ENCODE measurements at places on chromosomes 6 and 20.

DNA sequence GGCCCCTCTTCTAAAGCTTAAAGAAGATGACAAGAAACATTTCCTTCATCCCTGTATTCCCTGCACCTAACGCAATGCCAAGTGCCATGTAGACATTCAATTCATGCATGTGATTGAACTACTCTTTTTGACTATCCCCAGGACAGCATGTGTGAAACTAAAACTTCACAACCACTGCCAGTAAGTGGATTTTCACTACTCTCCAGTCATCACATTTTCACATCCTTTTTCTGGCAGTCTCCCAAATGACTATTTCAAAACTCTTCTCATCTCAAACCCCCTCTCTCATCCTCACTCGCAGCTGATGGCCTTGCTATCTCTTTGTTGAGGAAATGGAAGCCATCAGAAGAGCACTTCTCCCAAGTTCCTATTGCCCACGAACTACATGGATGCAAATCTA, 122.6 kb downstream of the OPRM1 start:
- no peak for DNase-seq

DNA sequence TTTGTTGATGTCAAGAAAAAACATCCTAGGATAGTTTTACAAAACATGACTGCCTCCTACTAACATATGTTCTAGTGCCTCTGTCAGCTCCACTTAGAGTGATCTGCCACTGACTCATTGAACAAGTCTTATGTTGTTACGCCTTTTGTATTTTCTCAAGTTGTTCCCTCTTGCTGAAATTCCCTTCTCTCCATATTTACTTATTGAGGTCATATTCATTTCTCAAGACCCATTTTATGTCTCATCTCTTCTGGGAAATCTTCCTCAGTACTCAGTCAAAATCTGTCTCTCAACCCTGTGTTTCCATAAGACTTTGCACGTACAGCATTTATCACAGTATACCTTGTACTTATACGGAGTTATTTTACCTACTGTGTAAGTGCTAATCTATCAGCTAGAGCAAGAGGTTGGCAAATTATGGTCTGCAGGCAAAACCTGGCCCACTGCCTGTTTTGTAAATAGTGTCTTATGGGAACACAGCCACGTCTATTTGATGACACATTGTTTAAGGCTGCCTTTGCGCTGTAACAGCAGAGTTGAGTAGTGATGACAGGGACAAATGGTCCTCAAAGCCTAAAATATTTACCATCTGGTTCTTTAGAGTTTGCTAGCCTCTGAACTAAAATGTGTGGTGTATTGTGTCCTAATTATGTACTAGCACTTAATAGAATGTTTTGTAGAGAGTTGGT, 83.4 kb downstream of the ADGRB3 start:
- no peak for DNase-seq

DNA sequence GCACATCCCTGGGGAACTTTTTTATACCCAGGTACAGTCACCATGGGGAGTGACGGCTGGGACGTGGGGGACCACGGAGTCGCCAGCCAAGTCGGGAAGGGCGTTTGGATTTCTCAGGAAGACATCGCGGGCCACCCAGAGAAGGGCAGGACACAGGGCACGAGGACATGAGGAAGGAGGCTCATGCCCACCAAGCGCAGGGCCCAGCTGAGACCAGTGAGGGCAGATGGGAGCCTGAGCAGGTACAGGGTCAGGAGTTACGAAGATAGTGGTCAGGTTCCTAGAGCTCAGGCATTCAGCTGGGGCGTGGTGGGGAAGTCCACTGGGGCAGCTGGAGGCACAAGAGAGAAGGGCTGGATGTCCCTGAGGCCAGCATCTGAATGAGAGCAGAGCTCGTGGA, 74.6 kb downstream of the ZNF133 start:
- DNase-seq = no peak

GRCh38 chr6:147054158-147054557, 150.1 kb upstream of the STXBP5 start:
- no peak for DNase-seq

- DNase-seq = peak; percentile 40
These were observed 671 bp downstream of the TAPBP start for GRCh38 chr6:33313105-33313708.

DNA sequence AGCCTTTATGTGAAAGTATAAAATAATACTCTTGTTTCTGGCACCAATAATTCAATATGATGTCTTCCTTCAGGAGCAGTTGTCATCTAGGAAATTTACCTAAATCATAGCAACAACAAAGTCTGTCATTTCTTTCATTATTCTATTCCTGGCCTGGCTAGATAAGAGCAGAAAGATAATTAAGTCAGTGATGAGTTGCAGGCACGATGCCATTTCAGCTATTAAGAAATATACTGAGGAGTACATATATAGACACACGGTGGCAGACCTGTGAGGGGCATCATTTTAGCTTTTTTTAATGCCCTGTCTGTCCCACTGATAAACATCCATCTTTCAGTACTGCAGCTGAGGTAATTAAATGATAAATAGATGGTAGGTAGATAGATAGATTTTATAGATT, 756.1 kb upstream of the EPHA7 start:
- DNase-seq = no peak

- no peak for DNase-seq
These were observed 20.2 kb downstream of the STAU1 start for GRCh38 chr20:49167811-49168507.

DNA sequence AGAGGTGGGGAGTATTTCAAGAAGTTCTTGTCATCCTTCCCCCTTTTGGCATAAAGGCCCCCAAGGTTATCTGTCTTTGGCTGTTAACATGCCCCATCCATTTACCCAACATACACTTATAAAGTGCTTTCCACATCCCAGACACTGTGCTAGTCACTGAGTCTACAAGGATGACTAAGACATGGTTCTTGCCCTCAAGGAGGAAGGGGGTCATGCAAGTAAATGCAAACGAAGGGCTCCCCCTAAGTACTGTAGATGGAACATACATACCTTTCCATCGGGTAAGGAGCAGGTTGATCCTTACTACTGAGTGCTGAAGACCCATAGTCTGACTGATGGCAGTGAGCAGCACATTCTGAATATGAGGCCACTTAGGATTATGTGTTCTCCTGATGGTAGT, 38.3 kb downstream of the HECA start:
- DNase-seq = no peak

DNA sequence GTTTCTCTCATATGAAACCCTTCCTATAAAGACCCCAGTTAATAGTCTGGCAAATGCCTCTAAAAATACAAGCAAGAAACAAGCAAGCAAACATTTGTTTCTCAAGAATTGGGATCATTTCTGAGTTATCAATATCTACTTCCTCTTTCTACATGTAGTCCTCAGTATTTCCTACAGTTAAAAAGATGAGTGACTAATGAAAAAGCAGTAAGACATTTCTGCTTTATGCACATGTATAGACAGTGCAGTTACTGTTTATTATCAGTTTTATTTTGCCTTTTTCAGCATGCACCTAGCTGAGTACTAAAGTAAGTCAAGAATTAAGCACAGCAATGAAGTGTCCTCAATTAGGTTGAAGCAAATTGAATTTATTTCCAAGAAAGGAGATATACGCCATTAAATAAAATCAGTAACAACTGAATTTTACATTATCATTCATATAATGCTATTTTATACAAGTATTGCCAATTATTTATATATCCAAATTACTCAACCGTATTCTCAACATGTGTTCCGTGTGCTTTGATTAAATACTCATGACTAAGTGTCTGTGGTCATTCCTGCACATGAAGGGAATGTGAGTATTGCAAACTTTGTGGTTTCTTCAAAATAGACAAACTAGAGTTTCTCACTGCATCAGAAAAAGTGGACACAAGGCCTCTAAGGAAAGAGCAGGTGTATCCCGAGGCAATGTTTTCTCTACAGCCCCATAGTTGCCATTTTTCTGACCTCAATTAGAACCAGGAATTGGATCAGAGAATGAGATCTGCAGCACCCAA, 159.3 kb upstream of the MARCKS start:
- no peak for DNase-seq

GRCh38 chr20:54215157-54215789, 7.4 kb downstream of the PFDN4 start:
- DNase-seq = no peak

GRCh38 chr6:56915832-56916231, 39.1 kb upstream of the BEND6 start:
- DNase-seq = no peak

- no peak for DNase-seq
These were observed 66.3 kb upstream of the CD93 start for GRCh38 chr20:23152308-23152892.

GRCh38 chr20:37781626-37782025, 87.8 kb downstream of the CTNNBL1 start:
- no peak for DNase-seq

DNA sequence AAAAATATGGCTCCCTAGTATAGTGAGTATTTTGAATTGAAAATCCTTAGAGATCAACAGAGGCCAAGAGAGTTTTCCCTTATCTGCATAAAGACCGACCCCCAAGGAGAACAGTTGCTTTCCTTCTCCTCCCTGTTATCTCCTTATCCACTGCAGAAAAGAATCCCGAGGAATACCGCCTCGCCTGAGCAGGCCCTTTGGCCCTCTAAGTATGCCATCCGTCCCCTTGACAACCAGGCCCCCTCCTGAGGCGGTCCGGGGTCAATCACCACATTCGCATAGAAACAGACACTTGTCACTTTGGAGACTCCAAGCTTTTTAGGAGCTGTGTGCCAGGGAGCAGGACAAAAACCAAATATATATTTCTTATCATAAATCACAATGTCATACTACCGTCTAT, 15.9 kb upstream of the GGTLC1 start:
- no peak for DNase-seq

DNA sequence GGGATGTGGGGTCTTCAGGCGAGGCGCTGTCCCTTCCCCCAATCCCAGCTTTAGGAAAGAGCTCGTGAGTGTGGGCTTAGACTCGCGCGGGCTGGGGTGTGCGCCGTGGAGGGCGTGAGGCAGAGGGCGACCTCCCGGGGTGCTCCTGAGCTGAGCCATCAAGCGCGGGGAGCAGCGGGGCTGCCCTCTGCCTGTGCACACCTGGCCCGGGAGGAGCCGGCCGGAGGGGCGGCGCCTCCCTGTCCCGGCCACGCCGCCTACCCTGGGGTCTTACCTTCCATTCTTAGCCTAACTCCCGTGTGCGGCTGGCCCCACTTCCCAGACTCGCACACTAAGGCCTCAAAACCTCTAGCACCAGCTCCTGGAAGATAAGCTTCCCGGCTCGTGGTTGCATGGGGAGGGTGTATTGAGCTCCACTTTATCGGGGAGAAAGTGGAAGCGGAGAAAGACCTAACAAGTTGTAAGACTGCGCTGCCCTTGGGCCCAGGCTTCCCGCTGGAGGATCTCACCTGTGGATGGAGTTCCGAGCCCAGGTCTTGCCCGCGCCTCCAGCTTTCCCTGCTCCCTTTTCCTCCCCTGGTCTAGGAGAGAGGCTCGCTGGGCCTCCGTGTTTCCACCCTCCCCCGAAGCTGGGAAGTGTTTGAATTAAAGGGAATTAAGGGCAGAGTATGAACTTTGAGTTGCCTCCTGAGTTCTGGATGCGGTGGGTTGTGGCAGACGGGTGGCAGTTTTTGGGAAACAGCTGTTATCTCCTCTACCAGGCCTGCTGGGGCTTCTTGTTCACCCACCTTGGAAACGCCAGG, 1.2 kb downstream of the DNMT3B start:
- no peak for DNase-seq

- DNase-seq = no peak
These were observed 100.0 kb upstream of the TAB2 start for GRCh38 chr6:149217466-149217888.

GRCh38 chr20:62485062-62485700, 9.4 kb upstream of the GATA5 start:
- no peak for DNase-seq

DNA sequence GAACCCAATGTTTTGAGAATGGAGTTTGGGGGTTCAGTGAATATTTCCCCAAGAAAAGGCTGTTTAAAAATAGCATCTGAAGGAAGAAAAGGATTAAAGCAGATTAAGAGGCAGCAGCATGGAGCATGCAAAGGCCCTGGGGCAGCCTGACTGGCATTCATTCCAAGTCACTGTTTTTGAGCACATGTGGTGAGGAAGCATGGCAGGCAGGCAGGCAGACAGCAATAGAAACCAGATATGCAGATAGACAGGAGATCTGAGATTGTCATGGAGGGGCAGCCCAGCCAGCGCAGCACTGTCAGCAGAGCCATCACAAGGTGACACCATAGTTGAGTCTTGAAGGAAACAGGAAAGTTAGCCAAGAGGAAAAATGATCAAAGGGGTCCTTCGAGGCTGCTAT, 37.8 kb downstream of the SIRPA start:
- DNase-seq = no peak

DNA sequence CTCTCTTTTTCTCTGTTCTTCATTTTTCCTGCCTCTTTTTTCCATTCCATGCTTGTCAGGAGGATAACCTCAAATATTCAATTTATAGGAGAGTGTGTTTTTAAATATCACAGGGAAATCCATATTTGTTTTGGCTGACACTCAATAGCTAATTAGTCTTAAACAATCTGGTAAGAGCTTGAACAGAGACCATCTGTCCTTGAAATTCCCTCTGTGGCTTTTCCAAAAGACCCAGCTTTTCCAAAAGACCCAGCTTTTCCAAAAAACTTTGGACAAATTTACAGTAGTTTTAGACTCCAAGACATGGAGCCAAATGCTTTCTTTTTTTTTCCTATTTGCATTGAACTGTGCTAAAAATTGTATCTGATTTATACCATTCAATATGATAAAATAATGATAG, 127.4 kb upstream of the FAM83B start:
- no peak for DNase-seq

- DNase-seq = no peak
These were observed 64.4 kb downstream of the SNAP25 start for GRCh38 chr20:10282979-10283456.

Measured in posterior cingulate gyrus (tissue), 11 donors.